ENCODE measurements at places on chromosomes 7 and 10.
A peak's percentile ranks its signal among the peaks of the same experiment; 100 is the strongest.

DNA sequence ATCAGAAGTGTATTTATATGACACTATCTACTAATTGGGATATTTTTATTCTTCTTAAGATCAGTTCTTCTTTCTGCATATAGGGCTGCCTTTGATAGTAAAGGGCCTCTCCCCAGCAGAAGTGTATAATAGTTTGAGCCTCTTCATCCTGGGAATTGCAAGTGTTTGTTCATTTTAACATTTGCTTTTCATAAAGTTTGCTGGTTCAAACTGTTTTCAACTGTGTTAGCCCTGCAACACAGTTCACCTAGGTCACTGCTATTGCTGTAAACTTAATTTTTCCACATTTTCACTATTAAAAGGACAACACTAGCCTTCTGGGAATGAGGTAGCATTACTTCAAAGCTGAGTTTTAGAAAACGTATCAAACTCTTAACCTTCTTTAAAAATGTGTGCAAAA is 2.8 kb downstream of the JAZF1 start:
- no peak for DNase-seq

DNA sequence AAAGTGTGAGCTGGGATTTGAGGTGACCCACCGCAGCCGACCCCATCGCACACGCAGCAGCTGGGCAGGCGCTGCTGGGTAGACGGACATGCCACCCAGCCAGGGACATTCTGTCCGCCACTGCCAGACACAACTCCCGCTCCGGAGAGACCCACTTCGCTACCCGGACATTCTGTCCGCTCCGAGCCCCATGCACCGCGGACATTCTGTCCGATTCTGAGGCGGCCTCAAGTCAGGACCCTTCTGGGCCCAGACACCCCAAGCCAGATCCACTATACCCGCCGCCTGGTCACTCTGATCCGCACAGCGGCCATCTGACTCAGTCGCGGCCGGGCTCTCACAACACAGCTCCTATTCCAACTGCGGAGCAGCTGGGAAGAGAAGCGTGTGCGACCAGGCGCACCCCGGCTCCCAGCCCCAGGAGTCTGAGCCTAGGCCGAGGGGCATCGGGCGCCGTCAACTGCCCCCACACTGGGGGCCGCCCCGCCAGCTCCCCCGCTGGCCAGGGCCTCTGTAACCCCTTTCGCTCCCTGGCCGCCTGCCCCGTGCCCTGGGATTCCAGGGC is 763 bp downstream of the PITX3 start:
- DNase-seq = no peak

- DNase-seq = no peak
Observed at GRCh38 chr10:53314876-53315275, 542.3 kb upstream of the MBL2 start.

- DNase-seq = no peak
Observed at GRCh38 chr7:15916681-15917380, 230.3 kb upstream of the MEOX2 start.

- DNase-seq = no peak
Observed at GRCh38 chr7:155343150-155343549, 45.5 kb downstream of the INSIG1 start.

- no peak for DNase-seq
Observed at GRCh38 chr10:14698111-14698828, 76.4 kb downstream of the FAM107B start.

GRCh38 chr7:1065585-1066241 is 21.4 kb downstream of the GPR146 start:
- peak; percentile 76 for DNase-seq

GRCh38 chr10:80046629-80047441 is 31.6 kb upstream of the TMEM254 start:
- peak; percentile 48 for DNase-seq

GRCh38 chr10:127424594-127425264 is 124.4 kb upstream of the NPS start:
- no peak for DNase-seq

DNA sequence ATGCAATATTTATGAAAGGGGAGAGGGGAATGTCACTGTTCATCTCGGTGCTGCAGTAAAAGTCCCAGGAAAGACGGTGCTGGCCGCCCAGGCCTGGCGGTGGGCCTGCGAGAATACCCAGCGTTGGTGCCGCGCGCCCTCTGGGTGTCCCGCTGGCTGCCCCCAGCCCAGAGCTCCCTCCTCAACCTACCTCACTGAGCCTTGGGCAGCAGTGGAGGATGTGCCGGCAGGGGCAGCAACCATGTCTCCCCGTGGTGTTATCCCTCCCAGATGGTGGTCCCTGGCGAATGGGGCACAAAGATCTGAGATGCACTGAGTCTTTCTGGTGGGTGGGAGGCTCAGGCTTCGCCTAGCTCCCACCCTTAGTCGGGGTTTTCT is 9.5 kb upstream of the TLX1 start:
- no peak for DNase-seq

DNA sequence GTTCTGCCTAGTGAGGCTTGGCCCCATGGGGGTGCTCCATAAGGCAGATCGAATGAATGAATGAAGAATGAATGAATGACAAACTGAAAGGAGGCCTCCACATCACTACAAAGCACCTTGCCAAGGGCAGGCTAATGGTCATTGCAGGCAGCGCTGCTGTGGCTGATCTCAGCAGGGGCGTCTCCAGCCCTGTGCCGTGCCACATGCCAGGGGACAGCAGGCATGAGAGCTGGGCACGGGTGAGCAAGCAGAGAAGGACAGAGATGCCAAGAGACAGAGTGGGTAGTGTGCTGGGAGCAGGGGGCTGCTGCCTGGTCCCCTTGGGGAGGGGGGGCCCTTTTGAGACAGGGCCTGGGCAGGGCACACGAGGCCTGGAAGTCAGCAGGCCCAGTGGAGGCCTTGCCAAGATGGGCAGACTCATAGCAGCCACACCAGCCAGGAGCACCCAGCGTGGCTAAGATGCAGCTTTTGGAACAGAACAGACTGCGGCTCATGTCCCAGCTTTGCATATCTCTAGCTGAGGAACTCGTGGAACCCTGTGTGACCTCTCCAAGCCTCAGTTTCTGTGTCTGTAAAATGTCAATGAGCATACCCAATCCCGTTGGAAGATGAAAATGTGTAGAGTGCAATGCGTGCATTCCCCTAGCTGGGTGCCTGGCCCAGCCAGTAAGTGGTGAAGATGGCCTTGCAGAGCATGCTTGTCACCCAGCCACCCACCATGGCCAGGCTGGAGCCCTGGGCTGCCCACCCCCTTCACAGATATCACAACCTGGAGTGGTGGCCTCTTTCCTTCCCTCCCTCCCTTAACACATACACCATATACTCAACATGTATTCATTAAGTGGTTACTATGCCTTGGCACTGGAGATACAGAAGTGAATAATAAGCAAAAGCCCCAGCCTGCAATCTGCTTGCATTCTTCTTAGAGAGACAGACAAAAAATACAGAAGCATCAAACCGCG is 61.1 kb upstream of the LRRC18 start:
- DNase-seq = no peak

GRCh38 chr10:35217455-35217854 is 90.8 kb downstream of the CREM start:
- no peak for DNase-seq

GRCh38 chr7:147432576-147432975 is 1158.0 kb upstream of the C7orf33 start:
- DNase-seq = no peak

DNA sequence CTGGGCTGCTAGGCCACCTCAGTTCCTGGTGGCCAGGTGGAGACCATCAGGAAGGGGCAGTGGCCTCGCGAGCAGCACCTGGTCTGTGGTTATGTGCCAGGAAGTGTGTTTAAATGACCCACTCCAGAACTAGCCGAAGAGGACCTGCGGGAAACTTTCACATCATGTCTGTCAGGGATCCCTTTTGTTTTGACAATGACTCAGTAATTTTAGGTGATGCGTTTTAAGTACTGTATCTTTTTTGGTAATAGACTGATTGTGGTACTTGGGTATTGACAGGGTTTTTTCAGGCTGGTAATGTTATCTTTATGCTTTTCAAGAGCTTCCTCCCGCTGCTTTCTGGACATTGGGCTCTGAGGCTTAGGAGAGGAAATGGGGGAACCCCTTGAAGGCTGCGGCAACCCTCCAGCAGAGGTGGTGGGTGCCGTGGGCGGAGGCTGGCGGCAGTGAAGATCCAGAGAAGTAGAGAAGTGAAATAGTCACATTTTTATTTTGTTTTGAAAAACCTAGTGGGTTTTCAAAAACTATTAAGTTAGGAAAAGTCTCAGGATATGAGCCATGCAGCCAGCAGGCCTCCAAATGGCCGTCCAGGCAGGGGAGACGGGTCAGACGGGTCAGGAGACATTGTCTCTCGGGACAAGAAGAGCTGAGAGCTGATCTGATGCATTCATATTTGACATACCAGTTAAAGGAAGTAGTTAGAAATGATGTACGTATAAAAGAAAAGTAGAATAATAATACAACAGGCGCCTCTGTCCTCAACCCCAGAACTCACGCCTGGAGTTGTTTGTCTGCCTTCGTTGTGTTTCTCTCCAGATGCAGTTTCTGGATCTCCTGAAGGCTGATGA is 27.7 kb downstream of the PPP2R2D start:
- peak; percentile 81 for DNase-seq

DNA sequence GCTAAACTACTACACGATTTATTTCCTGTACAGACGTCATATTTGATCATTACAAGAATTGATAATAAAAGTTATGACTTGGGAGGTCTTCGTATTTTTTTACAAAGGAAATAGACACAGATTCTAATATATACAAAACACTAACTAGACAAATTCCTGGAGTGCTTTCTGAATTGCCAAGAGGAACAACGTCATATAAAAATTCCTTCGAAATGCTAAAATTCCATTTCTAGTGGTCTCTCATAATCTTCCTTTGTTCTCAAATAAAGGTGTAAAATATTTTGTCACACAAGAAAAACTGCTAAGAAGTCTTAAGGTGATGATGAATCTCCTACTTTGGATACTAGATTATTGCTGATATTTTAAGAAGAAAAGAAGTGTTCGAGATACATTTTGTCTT is 85.4 kb downstream of the CDK6 start:
- DNase-seq = no peak

DNA sequence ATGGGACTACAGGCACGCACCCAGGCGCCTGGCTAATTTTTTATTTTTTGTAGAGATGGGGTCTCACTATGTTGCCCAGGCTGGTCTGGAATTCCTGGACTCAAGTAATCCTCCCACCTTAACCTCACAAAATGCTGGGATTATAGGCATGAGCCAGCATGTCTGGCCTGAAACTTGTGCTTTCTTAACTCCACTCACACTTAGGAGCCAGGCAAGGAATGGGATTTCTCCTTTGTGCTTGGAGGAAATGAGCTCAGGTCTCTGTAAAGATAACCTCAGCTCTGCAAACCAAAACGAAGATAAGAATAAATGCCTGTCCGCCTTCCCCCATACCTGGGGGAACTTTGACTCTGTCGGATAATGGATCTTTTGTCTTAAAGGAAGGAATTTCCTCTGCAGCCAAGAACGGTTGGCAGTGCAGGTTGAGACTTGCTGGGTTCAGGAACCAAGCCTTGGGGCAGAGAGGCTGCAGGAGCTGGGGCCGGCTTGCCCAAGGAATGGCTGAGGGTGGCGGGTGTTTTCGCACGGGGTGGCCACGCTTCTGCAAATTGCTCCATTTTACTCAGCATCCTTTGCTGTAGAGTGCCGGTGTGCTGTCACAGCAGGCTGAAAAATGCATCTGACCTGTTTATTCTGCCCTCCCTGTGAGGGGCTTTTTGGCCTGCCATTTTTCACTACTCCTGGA is 174.2 kb downstream of the KIAA1217 start:
- DNase-seq = no peak

- no peak for DNase-seq
Observed at GRCh38 chr7:43790006-43790405, 31.5 kb downstream of the BLVRA start.

DNA sequence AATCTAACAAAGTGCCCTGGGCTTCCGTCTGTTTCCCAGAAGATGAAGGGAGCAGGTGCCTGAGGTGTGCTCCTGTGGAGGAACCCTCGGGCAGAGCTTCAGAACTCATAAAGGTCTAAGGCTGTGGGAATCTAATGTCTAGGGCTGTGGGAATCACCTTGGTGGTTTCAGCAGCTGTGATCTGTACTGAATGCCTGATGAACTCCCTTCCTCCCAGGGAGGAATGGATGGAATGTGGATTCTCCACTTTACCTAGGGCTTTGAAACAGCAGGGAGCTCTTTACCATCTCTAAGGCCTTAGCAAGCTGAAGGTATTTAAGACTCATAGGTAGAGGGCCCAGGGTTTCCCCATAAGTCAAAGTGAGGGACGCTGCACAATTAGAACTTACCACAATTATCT is 36.0 kb upstream of the SEMA3E start:
- DNase-seq = no peak
